ENCODE measurements at places on chromosomes 4 and X.

DNA sequence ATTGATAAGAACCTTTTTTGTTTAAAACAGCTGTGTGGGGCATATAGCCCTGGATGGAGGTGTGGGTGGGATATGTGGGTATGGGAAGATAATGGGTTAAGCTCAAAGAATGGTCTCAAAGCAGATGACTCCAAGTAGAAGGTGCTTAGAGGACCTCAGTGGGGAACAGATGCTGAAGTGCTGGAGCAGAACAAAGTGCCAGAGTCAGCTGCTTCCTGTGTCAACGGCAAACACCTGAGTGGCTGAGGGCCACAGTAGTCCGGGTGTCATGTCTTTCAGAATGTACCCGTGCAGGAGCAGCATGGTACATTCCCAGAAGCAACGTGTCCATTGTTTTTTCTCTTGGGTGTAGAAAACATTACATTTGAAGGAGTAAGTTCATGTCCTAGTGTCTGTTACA is 210.6 kb downstream of the CCNG2 start:
- DNase-seq, result no peak

DNA sequence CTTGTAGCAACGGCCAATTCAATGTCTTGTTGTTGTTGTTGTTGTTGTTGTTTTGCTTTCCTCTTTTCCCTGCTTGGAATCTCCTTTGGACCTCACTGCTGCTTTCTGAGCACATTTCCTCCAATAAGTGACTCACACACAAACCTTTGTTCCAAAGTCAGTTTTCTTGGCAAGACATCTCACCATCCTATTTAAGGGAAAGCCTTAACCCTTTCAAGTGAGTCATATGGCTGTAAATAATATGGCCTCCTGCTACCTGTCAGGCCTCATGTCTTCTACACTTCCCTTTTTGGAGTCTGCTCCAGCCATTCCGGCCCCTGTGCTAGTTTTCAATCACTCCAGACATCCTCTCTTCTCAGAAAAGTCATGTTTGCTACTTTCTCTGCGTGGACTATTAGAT is 79.5 kb upstream of the MAGEB10 start:
- no peak for DNase-seq

GRCh38 chrX:112826023-112826422 is 14.6 kb downstream of the AMOT start:
- DNase-seq, result no peak

GRCh38 chrX:48540028-48540375 is 488 bp downstream of the TBC1D25 start:
- DNase-seq, result peak; percentile 22

GRCh38 chrX:85084770-85085393 is 81.2 kb downstream of the APOOL start:
- DNase-seq, result no peak

- no peak for DNase-seq
Measured at GRCh38 chr4:83771113-83771705, 235.3 kb downstream of the GPAT3 start.

DNA sequence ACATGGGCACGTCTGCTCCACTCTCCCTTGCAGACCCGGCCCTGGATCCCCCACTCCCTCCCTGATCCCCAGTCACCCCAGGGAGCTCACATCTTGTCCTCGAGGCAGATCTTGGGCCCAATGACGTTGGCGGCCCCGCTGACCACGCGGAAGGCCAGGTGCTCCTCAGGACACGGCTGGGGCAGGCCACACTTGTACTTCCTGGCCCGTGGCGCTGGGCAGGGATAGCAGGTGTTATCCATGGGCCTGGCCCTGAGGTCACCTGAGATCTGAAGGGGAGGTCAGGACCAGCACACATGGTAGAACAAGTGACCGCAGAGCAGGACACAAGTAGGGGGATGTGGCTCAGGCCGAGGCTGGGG is 7.7 kb downstream of the FAM3A start:
- no peak for DNase-seq

- no peak for DNase-seq
Measured at GRCh38 chr4:84221704-84222103, 277.4 kb downstream of the NKX6-1 start.

GRCh38 chr4:77095101-77095821 is 19.5 kb upstream of the CCNI start:
- DNase-seq, result peak; percentile 28

DNA sequence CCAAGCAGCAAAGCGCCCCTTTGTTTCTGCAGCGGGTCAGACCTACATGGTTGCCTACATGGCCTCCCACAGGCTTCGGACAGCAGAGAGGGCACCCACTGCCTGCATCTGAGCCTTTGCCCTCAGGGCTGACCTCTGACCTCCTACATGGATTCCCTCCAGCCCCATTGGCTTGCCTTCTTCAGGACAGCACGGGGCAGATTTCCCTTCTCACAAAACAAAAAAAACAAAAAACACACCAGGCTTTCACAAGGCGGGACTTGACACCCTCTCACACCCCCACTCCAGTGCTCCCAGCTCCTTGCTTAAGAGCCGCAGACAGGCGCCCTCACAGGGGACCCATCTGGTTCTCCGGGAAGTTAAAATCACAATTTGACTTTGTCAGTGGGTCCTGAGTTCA is 32.9 kb downstream of the ZFYVE28 start:
- no peak for DNase-seq

DNA sequence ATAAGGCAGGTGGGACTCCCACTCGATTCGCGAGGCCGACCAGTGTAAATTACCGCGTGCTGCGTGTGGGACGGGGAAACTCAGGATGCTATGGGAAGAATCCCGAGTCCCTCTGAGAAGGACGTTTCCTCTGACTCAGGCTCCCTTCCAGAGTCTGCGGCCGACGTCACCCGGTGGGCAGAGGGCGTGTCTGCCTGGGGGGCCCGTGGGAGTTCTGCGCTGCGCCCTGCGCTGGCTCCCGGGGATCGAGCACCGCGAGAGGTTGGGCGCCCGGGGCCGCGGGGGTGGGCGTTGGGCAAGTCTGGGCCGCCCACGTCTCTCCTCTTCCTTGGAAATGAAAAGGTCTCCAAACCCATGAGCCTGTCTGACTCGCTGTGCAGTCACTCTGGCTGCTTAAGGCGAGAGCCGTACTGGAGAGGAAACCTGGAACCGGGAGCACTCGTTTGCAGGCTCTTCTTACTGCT is 568 bp downstream of the NIPAL1 start:
- DNase-seq, result no peak

DNA sequence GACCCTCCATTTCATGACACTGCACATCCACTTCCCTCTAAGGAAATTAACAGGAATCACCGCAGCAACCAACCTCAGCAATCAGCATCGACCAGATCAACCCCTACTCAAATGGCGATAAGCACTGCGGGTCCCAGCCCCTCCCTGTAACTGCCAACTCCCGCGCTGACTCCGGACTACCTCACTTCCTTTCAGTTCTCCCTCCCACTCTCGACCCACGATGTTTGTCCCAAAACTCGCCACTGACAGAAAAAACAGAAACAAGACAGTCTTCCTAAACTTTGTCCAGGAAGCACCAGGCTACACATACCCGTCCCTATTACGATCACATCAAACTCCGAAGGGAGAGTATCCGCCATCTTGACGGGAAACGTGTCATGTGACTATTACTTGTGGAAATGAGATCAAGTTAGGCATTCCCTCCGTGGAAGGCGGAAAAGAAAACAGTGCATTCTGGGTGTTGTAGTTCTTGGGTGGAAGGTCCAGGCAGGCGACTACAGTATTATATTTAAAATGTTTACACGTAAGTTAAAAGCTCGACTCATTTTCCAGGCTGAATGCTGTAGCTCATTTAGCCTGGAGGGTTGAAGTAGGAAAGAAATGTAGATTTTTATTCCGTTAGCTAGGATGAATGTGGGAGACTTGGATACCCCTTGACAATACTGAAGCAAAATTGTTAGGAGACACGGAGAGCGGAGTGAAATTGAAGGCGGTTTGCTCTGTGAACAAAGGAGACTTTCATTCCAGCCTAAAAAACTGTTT is at the start of gene CHM:
TSS of gene CHM (minus strand) at position 385 of the 762 bp plus-strand sequence. CDS start at position 359, 26 bp downstream.
- DNase-seq, result peak; percentile 27

DNA sequence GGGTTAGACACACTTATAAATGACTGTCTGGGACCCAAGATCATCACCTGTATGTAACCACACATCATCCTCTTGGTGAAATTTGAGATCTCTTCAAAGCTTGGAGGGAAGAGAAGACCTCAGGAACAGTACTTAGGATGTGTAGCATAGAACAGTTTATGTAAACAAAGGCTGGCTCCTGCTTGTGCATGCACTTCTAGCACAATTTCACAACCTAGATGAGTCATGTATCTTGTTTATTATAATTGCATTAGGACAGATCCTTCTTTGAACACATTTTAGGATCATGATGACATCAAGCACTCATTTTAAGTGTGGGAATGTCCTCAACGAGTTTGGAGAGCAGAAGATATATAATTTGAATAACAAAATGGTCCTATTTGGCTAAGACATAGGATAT is 26.3 kb upstream of the ZMAT1 start:
- DNase-seq, result no peak

DNA sequence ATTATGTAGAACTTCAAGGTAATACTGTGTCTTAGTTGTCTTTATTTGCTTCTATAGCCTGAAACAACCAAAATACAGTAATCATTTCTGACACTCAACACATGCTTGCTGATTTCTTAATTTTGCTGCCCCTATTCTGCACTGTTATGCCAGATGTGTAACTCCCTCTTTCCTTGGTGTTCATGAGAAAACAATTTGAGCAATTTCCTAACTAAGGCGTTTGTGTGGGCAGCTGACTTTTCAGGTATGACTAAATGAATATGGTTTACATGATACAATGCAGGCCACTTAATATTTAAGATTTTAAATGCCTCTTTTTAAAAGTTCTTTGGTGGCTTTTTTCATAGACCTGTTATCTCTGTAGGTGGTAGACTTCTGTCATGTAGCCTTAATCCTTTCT is 46.1 kb upstream of the CENPE start:
- DNase-seq, result no peak

DNA sequence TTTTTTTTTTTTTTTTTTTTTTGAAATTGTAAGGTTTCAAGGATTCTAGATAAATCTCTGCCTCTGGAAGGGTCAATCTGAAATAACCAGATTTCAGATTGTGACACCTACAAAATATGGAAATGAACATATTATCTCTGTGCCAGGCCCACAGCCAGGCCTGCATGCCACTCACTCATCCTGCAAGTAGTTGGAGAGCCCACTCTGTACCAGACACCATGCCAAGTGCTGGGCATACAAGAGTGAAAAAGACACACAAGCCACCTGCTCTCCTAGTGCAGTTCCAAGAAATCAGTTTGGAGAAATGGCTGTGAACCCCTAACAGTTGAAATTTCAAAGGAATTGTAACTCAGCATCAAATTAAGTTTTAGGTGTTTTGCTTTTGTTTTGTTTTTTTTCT is 145.9 kb upstream of the NOCT start:
- DNase-seq, result no peak

DNA sequence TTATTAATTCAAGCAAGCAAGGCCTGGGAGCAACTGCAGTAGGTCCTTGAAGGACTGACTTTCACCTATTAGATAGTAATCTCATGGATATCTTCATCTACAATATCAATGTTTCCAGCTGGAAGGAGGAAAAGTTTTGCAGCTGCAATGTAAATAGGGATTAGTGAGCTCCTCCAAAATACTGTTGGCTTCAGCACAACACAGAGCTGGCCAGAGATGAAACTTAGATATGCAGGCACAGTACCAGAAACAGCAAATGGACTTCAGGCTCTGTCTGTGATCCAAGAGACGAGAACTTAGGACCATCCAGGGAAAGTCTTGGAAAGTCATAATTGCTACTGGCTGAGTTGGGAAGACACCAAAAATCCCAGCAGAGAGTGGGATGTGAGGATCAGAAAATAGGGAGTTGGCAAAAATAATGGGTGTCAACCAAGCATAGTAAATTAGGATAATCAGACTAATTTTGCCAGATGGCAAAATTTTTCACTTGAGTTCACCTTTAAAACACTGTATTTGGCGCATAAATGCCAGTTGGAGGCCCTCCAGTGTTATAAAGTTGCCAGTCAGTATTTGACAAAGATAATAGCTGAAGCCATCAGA is 57.5 kb downstream of the PARM1 start:
- DNase-seq, result no peak

- no peak for DNase-seq
Measured at GRCh38 chr4:28462766-28463700, 1602.4 kb downstream of the STIM2 start.
